Brain (organoid and tissue), 16 donors: ENCODE measurements at places on chromosomes 3 and 15.

DNA sequence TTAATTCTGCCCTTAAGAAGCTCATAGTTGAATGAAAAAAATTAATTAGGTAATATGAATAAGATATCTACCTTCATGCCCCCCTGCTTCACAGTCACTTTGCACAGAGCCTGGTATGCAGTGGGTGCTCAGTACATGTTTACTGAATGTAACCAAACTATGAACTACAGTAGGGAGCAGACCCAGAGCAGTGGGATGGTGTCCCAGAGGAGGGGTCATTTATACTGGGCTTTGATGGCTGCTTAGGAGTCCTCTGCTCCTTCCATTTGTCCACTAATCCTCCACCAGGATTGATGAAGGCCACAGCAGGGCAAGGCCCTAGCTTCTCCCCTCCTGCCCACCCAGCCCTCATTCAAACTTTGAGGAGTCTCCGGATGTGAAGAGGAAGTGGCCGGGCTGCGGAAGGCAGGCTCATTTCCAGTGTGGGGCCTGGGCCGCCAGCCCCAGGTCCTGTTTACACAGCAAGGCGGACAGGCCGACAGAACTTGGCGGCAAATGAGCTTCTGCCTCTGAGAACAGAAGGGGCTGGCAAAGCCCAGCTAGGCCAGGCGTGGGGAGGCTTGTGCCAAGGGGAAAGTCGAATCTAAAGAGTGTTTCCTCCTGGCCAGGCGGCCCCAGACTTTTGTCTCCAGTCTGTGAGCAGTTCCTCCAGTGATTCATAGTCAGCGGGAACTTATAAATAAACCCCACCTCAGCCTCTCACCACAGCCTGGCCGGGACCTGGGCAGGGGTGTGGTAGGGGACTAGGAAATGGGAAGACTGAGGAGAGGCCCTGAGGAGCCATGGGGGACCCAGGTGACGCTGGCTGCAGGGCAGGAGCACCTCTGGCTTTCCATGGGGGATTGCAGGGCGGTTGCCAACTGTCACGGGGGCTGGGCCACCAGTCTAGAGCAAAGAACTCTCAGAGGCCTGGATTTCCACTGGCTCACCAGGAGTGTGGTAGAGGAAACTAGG, 51.6 kb upstream of the LCTL start:
- peak; percentile 58 for DNase-seq

DNA sequence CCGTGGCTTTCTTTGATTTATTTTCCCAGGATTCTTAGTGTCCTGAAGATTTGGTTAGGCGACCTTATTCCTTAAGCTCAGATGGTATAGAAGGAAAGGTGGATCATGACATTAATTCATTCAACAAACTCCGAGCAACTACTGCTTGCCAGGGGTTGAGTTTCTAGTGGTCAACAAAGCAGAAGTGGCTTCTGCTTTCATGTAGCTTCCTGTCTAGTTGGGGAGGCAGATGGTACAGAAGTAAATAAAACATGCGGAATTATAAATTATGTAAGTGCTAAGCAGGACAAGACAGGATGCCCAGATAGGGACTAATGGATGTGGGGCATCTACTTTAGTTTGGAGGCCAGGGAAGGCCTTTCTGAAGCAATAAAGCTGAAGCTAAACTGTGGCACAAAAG, 15.6 kb downstream of the EEFSEC start:
- no peak for DNase-seq

DNA sequence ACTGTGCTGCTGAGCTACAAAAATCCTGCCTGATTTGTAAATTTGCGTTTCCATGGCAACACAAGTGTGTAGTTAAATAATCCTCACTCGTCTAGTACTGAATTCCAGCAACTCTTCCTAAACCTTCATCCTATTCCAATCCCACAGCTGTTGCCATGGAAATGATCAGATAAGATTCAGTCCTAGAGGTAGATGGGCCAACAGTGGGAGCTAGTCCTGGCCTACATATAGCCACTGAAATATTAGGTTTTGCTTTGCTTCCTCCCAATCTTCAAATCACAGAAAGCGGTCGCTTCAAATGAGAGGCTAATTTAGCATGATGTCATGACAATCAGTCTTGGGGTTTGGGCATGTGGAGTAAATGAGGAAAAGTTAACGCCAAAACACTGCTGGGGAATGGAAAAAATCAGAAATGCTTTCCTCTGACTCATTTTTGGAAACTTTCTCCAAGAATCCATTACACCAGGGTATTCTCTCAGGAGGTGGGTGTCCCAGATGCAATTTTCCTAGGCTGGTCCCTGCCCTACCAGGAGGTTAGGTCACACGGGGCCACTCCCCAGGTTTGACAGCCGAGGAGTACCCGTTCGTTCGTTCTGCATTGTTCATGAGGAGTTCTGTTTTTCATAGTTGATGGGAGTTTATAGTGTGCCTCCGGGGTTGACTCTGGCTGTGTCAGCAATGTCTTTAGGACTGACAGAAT, 159.2 kb upstream of the SLCO3A1 start:
- peak; percentile 97 for DNase-seq

DNA sequence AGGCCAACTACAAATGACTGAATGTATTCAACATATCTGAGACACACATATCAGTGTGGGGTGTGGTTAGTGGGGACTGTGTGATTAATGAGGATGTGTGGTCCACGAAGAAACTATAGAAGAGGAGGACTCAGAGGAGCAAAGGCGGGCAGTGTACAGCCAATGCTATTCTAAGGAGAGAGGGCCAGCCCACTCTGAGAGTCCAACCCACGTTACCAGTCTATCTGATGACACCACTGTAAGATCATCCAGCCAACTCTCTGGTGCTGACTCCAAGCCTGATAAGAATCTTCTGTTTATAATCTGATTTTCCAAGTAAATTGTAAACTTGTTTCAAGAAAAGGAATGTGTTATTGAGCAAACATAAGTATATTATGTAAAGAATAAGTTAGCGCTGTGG, 47.2 kb downstream of the MCF2L2 start:
- no peak for DNase-seq

DNA sequence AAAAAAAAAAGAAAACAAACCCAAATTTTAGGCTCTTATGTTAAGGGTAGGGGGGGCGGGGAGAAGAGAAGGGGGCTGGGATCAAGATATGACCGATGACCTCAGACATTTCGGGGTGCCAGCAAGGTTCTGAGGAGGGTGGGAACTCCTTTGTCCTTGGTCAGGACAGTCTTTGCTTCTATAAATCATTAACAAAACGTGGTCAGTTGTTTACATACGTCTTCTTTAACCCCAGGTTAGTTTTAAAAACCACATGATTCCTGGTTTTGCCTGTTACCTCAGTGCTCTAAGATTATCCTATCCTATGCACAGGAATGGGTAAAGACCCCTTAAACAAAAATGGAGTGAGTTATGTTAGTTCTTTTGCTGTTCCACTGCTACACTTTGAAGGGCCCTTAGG, 285.5 kb downstream of the GABRG3 start:
- no peak for DNase-seq

- no peak for DNase-seq
Measured at GRCh38 chr3:146091397-146091796, 69.6 kb downstream of the PLOD2 start.

DNA sequence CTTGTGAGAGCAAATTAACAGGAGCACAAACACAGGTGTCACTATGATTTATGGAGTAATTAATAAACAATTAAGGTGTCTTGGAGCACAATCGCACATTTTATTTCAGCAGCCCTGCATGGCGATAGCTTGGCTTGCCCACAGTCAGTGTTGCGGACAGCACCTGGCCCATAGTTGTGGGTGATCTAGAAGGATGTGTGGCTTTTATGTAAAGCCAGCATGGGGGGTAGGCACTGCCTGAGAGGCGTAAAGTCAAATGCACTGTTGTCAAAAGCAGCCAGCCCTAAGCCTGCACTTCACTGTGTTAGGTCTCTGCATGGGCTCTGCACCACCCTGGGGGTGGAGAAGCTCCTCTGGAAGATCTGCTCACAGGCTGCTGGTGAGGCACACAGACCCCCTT, 177.4 kb upstream of the PPP2R3A start:
- DNase-seq, result no peak

DNA sequence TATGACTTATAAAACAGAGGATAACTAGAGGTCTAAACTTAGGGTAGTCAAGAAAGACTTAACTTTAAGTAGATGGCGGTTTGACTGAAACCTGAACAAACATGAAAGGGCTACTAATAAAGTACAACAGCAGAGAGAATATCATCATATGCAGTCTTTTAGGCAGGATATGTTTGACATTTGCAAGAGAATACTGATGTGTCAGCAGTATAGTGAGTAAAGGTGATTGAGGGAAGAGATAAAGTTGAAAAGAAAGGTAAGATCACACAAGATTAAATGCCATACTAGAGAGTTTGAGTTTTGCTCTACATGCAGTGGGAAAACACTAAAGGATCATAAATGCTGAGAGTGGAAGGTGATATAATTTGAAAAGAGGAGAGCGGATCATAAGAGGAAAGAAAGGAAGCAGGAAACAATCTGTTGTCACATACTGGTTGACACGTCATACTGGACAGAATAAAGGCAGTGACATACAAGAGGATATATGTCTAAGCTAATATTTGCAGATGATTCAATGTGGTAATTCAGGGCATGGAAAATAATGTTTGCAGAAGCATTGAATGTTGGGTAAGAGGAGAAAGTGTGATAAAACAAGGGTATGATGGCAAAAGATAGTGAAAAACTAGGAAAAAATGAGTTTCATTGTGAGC, 223.0 kb downstream of the EPHA6 start:
- no peak for DNase-seq

- DNase-seq, result no peak
Measured at GRCh38 chr3:55490276-55490913, 3.3 kb upstream of the WNT5A start.

GRCh38 chr3:88912294-88912877, 195.0 kb upstream of the EPHA3 start:
- peak; percentile 62 for DNase-seq

GRCh38 chr15:45635191-45635638, 386 bp downstream of the SQOR start:
- peak; percentile 32 for DNase-seq

DNA sequence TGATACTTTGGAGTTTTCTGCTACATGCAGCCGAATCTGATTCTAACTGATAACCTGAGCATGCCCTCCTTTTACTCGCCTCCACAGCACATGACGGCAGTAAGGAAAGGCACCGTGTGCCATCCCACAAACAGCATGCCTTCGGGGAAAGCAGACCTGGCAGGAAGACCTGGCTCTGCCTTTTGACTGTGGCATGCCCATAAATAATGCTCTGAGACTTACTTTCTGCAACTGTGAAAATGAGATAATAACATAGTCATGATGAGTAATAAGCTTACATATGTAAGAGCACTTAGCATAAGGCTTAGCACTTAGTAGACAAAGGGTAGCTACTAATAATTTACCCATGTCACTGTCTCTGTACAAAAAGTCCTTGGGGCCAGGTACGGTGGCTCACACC, 32.9 kb downstream of the MTHFS start:
- no peak for DNase-seq

GRCh38 chr3:124260206-124260915, 268.4 kb upstream of the ROPN1 start:
- DNase-seq, result no peak

DNA sequence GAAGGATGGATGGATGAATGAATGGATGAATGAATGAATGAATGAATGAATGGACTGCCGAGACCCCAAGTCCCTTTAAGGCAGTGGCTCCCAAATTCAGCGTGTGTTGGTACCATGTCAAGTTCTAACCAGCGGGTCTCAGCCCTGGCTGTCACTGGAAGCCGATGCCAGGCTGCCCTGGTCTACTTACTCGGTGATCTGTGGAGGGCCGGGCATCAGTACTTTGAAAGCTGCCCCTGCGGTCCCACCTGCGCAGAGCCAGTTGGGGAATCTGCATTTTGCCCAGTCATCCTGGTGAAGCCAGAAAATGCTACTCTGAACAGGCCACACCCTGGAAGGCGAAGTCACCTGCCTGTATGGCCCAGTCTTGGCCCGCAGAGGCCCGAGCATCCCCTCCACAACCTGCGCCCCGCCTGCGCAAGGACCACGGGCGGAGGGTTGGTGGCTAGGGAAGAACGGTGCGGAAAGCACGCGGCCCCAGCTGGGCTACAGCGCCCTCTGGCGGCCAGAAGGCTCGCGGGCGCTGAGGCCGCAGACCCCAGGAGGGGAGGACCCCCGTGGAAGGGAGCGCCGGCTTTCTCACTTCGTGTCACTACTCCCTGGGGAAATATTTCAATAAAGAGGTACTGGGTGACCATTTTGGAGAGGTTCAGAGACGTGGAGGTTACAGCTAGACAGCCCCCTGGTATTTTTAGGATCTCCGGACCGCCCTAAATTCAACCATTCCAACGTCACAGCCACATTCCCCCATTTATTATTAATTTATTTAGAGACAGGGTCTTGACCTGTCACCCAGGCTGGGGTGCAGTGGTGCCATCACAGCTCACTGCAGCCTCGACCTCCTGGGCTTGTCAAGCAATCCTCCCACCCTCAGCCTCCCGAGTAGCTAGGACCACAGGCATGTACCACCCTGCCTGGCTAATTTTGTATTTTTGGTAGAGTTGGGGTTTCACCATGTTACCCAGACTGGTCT, 34.9 kb downstream of the PRKCD start:
- DNase-seq, result peak; percentile 65

DNA sequence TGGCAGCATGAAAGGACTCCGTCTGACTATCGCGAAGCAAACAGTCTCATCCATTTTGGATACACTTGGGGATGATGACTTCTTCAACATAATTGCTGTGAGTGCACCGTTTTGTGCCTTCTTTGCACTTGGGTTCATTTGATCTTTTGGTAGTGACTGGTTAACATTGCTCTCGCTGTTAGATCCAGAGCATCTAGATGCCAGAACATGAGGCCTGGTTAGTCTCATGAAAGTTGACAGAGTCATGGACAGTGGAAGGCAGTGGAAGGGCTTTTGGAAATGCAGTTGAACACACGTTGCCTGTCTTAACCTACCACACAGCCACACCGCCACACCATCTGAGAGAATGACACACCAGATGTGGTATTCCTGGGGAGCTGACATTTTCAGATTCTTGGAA, 357.9 kb downstream of the LRTM1 start:
- DNase-seq, result no peak

DNA sequence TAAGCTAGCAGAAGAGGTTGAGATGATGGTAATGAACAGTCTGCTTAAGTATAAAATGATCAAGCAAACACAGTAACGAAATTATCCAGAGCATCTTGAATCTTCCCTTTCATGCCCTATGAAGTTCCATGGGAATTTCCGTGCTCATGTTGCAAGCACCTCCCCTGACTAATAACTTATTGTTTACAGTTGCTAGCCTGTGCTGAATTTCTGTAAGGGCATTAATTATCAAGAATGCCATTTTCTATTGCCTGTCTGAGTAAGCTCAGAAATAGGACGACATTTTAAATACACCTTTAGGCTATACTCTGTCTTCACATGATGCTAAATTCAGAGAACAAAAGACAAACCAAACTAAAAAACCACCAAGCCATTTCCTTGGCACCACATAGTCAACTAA, 257.5 kb upstream of the LRTM1 start:
- no peak for DNase-seq

DNA sequence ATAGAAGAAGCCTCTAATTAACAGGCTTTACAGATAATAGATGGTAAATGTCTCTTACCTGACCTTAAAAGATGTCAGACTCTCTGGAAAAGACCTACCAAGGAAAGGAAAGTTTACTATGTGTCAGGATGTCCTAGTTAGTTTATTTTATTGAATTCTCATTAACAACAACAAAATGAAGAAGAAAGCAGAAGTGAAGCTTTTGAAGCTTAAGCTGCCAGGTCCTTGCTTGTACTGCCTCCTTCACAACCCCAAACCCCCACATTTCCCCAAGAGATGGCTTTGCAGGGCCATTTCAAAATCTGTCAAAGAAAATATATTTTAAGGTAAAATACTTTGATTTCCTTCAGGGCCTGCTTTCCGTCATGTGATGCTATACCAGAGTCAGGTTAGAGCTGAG, 798.4 kb downstream of the TUSC7 start:
- DNase-seq, result no peak

- DNase-seq, result no peak
Measured at GRCh38 chr3:33773637-33774036, 24.8 kb upstream of the PDCD6IP start.
